ENCODE measurements at places on chromosomes 16 and 17.

DNA sequence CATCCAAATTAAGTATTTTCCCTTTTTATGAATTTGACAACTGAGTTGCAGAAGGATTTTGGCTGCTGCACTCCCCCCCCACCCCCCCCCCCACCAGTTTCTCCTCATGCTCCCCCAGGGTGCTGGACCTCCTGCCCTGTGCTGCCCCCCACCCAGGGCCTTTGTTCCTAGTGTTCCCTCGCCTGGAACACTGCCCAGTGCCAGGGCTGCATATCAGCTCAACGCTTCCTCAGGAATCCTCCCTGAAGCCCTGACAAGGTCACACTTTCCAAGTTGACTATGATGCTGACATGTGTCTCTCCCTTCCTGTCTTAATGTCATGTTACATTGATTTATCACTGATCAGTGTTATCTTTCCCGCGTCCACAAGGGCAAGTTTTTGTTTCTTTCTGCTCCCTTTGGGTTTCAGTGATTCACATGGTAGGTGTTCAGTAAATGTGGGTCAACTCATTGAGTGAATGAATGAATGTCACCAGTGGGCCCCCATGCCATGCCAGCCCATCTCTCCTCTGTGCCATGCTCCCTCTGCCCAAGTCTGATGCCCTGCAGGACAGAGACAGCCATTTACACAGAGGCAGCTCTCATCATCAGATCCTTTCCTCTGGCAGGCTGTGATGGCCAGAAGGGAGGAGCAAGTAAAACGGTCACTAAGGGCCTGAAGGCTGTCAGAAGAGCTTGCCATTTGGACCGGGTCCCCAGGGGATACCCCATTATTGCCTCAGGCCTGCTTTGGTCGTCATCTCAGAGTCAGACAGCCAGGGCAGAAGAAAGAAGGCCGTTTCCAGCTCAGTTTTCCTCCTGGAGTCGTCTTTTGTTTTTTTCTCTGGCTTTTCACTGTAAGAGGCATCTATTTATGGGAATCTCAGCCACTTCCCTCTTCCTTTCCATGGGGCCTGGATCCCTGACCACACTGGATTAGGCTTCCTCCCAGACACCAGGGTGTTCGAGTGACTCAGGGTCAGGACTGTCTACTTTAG lies 386.2 kb downstream of the SNX29 start:
- DNase-seq, result no peak

DNA sequence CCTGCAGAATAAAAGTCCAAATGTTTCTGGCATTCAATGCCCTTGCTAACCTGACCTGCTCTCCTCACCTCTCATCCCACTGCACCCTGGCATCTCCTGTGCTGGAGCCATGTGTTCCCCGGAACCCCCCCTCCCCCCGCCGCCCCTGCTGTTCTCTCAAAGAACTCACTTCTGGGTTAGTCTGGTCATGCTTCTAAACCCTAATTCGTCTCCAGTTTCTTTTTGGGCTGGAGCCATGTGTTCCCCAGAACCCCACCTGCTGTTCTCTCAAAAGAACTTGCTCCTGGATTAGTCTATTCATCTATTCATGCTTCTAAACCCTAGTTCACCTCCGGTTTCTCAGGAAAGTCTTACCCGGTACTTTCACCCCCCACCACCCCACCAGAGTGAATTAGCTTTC lies 808 bp upstream of the ALOX15 start:
- no peak for DNase-seq

DNA sequence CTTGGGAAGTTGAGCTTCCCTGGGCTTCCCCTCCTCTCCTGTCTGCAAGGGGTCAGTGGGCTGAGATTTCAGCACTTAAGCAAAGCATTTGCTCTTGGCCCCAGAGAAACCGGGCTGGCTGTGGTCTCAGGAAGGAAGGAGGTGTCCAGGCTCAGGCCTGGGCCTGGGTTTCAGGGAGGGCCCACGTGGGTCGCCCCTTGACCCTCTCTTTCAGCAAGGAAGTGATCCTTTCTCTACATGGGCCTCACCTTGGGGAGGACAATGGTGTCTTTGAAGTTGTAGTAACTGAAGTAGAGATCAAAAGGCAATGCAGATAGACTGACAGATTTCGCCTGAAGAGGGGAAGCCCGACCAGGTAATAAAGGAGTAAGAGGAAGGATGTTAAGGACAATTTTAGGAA lies 2.7 kb downstream of the NOD2 start:
- DNase-seq, result no peak

DNA sequence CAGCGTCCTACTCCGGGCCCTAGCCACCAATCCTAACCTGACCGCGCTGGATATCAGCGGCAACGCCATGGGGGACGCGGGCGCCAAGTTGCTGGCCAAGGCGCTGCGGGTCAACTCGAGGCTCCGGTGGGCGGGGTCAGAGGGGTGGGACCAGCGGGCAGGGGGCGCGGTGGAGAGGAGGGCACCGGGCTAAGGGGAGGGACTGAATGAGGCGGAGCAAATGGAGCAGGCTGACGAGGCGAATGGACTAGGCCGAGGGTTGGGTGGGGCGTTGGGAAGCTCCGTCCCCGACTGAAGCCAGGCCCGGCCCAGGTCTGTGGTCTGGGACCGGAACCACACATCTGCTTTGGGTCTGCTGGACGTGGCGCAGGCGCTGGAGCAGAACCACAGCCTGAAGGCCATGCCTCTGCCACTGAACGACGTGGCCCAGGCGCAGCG lies 4.6 kb downstream of the CARMIL2 start:
- DNase-seq, result no peak

DNA sequence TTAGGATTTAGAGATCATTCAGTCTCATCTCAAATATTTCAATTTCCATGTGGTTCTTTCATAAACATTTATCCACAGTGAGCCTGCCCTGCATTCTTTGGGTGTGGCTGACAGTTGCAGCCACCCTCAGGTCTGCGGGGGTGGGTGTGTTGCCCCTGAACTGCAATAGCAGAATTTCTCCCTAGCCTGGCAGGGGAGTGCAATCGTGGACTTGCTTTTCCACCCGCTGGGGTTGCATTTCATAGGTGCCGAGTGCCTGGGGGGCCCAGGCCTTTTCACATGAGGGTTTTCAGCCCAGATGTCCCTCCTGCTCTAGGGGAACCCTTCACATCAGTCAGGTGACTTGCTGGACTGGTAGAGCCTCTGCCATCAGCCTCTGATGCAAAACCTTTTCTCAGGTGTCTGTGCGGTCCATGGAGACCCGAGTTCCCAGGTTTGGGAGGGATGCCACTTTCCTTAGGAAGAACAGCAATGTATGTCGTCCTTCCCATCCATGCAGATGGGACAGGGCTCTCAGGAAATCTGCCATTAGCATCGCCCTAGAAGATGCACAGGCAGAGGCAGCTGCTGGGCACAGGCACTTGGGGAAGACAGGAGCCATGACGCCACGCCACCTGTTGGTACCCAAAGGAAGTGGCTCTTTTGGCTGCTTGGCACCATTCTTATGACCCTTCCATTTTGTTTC lies 2.4 kb upstream of the USP36 start:
- DNase-seq, result no peak

DNA sequence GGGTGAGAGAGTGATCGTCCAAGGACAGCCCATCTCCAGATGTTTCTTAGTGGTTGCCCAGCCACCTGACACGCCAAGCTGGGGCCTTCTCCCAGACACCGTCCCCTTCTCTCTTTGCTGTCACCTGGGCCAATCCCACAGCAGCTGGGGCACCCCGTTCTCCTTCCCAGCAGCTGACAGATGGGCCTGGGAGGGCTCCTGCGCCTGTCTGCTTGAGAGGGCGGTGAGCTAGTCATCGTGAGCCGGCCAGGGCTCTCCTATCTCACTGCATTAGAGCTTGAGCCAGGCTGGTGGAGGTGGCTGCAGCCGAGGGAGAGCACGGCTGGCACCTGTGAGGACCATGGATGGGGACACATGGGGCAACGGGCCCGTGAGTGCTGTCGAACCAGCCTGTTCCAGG lies 41.2 kb downstream of the RAB11FIP3 start:
- no peak for DNase-seq

GRCh38 chr16:84421081-84421937 lies 53.0 kb downstream of the ATP2C2 start:
- DNase-seq, result no peak

- no peak for DNase-seq
Measured at GRCh38 chr17:61310590-61310989, 89.1 kb upstream of the TBX2 start.

DNA sequence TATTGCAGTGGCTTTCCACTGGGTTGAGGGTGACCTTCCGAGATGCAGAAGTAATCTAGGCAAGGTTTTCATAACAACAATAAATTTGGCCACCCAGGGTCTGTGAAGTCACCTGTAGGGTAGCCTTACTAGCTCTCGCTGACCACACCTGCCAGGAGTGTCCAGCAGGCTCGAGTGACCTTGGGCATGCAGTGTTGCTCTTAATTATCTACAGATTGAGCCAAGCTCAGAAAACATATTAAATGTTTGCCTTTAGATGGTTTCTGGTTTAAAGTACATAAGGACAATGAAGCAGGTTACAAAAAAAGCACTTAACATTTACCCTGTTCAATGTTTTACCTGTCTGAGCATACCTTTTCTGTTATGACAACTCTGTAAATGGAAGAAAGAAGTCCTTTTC lies 1.8 kb downstream of the TBC1D24 start:
- DNase-seq, result no peak

- DNase-seq, result no peak
Measured at GRCh38 chr16:57801809-57802340, 416 bp downstream of the KIFC3 start.

DNA sequence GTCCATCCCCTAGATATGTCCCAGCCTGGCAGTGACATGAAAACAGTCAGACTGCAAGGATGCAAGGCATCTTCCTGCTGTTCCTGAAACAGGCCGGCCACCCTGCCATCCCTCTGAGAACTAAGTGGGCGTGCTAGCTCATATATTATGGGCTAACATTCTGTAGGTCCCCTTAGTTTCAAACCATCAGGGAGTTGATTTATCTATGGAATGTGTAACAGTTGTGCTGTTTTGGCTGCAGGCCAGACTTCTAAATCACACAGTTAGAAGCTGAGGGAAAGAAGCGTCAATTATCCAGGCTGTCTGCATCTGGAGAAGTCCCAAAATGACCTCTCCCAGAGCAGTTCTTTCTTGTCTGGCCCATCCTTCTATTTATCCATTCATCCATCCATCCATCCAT lies 102.7 kb upstream of the DNAH9 start:
- DNase-seq, result no peak

GRCh38 chr16:10128397-10129258 lies 53.6 kb downstream of the GRIN2A start:
- no peak for DNase-seq

- DNase-seq, result no peak
Measured at GRCh38 chr16:24820522-24820921, 25.2 kb upstream of the SLC5A11 start.

DNA sequence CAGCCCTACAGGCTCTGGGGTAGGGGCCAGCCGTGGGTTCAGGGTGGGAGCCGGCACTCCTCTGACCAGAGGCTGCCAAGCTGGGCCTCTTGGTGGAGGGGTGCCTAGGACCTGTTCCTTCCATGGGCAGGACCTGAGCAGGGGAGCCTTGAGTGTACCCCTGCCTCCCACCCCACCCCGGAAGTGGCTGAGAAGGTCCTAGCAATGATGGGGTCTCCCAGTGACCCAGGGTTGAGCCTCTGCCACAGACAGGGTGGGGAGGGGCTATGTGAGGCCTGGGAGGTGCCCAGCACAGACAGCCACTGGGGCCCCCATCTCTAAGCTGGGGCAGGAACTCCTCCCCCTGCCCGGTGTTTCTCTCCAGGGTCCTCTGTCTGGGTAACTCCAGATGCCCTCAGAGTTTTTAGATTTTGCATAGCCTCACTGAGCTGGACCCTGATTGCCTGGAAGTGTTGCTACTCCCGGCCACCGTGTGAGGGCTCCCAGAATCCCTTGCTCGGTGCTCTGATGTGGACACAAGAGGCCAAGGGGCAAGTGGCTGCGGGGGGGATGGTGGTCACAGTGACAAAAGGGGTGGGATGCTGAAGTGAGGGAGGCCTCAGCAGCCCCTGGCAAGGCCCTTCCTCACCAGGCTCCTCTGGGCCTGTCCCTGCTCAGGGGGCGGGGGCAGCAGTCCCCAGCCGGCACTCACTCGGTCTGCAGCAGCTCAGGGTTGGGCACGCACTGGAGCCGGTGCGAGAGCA lies 6.4 kb upstream of the MTSS2 start:
- DNase-seq, result no peak

Measured in fibroblast of the conjunctiva (primary cell).